ENCODE measurements at places on chromosomes 16 and 17.

GRCh38 chr16:53152329-53152728, 97.5 kb downstream of the CHD9 start:
- DNase-seq = no peak

DNA sequence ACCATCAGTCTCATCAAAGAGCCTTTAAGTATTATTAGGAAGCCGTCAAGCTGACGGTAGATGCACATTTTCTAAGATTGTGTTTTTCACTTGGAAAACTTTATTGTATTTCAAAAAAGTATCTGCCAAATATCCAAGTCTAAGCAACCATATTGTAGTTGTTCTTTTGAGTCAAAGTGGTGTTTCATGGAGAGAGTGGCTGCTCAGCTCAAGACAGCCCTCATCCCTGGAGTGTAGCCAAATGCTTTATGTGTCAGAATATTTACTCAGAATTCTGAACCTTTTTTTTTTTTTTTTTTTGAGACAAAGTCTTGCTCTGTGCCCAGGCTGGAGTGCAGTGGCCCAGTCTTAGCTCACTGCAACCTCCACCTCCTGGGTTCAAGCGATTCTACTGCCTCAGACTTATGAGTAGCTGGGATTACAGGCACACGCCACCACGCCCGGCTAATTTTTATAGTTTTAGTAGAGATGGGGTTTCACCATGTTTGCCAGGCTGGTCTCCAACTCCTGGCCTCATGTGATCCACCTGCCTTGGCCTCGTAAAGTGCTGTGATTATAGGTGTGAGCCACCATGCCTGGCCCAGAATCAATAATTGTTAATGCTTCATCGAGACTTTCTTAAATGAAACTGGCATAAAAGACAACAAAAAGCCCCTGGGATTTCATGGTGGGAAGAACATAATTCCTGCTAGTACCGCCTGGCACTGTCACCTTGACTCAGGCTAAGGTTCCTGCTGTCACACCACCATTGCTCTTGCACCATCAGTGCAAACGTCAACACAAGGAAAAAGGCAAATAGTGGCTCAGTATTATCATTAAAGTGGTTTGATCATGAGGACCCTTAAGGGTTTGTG, 45.5 kb downstream of the PRKCA start:
- peak; percentile 38 for DNase-seq

- no peak for DNase-seq
Measured at GRCh38 chr17:80236911-80237310, 16.7 kb downstream of the SLC26A11 start.

DNA sequence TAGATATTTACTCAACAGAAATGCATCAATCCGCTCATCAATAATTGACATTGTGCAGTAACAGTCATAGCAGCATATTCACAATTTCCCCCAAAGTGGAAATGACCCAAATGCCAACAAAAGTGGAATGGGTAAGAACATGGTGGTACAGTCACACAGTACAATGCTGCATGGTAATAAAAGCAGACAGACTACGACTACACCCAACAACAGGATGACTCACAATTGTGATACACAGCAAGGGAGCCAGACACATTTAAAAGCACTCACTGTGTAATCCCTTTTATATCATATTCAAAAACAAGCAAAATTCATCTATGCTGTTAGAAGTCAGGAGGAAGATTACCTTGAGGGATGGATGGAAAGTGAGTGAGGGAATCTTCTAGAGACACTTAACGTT, 76.5 kb upstream of the NUDT7 start:
- no peak for DNase-seq

- no peak for DNase-seq
Measured at GRCh38 chr16:31385680-31386079, 7.5 kb upstream of the ITGAD start.

DNA sequence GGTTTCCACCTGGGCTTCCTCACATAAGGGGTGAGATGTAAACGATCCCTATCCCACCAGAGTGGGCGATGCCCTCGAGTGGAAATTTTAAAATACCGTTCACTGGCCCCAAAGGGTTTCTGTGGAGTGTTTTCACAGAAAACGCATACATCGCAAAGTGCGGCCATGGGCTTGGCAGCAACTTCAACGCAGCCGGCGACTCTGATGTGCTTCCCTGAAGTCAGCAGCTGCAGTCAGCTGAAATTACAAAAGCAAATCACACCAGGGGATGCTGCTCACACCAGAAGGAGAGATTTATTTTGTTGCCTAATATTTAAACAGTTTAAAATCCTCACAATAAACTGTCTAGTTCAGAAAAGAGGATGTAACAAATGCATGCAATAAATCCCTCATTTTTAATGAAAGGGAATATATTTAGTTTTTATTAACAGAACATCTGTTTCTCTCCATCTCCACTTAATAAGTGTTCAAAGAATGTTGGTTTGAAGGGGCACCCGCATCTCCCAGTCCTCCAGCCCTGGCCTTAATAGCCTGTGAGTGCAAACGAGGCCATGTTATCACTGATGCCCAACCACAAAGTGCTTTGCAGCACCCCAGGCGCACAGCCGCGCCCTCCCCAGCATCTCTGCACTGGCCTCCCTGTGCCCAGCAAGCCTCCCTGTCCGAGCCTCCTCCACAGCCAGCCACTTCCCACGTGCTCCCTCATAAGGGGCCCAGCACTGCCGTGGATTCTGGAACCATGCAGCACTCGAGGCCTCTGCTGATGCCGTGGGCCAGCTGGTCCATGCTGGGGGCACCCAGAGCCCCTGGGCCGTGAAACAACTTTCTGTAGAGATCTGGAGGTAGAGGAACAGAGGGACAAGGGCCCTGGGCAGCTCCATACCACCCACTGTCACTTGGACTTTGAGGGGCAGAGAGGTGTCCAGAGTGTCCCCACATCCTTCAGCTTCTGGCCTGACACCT, 17.3 kb upstream of the XYLT2 start:
- no peak for DNase-seq

DNA sequence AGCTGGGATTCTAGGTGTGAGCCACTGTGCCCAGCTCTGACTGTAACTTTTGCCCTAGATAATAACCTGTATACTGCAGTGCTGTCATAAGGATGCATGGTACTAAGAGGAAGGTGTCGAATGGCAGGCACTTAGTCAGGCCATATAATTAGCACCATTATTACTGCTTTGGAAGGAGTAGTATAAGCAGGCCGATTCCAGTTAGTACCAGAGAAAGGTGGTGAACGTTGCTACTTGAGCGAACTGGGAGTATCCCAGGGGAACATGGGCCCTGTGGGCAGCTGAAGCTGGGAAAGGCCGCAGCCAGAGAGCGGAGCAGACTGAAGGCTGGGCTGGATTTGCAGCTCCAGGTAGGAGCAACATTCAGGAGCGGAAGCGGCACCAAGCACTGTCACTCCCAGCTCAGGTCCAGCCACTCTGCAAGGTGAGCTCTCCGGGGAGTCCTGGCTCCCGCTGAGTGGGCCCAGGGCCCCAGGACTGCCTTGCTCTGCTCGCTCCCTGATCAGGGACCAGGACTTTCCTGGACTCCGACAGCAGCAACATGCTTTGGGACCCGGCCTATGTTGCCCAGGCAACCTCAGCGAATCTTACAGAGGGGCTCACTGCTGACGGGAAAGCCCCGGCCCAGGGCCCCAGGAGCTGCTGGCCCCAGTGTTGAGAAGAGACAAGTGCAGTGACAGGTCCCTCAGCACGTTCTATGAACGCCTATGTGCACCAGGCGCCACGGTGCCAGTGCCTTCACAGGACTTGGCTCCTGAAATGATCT, 28.6 kb downstream of the C16orf74 start:
- no peak for DNase-seq

- no peak for DNase-seq
Measured at GRCh38 chr17:58100506-58100905, 17.3 kb downstream of the DYNLL2 start.

DNA sequence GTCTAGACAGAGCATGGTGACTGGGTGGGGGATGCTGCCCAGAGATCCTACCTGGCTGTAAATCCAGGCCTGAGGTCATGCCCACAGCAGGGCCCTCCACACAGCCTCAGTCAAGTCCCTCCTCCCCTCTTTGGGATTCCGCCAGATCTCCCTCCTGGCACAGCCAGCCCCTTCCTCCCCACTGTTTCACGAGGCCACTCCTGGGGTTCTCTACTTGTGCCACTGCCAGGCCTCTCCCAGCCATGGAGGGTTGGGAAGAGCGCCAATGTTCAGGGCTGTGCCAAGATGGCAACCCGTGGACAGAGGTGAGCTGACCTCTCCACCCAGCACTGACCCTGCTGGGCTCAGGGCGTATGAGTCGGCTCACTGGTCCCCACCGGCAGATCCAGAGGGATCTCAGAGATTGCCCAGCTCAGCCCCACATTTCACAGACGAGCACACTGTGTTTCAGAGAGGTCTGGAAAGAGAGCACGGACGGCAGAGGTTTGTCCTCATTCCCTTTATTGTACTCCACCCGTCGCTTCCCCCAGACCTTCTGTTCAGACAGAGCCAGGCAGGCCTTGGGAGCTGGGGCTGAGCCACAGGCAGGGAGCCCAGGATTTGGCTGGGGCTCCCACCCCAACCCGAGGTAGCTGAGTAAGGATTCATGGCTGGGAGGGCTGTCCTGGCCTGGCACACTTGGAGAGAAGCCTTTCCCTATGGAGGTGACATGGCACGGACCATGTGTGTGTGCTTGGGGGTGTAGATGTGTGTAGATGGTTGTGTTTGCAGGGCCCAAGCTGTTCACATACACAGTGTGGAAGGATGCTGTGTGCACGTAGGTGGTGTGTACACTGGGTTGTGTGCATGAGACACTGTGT, 3.5 kb upstream of the CAMKK1 start:
- DNase-seq = no peak

DNA sequence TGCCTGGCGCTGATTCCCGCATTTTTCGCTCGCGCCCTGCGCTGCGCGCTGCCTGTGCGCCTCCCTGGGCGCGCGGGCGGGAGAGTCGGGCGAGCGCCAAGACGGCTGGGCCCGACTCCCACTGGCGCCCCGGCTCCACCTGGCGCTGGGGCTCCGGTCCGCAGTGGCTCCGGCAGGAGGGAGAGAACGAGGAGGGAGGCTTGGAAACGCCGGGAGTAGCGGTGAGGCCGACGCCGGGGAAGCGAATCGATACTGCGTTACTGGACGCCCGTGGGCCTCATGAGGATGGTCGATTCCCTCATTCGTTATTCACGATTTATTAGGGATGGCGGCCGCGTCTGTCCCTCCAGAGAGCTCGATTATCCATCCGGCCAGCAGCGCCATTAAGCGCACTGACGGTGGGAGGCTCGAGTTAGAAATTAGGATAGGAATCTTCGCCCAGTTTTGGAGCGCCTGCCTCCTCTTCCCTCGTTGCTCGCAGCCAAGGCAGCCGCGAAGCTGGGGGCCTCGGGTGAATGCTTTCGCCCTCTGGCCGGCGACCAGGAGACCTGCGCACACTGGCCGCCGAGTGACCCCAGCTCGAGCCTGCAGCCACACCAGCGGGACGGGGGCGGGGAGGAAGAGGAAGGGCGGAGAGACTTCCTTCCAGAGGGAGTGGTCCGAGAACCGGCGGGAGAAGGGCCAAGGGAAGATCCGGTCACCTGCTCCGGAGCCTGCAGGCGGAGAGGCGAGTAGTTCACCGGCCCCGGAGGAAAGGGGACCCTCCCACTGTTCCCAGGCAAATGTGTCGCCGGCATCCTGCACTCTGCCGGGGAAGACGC, 1.3 kb upstream of the PCGF2 start:
- DNase-seq = peak; percentile 62

GRCh38 chr16:55571-56136, 2.0 kb downstream of the SNRNP25 start:
- DNase-seq = no peak

DNA sequence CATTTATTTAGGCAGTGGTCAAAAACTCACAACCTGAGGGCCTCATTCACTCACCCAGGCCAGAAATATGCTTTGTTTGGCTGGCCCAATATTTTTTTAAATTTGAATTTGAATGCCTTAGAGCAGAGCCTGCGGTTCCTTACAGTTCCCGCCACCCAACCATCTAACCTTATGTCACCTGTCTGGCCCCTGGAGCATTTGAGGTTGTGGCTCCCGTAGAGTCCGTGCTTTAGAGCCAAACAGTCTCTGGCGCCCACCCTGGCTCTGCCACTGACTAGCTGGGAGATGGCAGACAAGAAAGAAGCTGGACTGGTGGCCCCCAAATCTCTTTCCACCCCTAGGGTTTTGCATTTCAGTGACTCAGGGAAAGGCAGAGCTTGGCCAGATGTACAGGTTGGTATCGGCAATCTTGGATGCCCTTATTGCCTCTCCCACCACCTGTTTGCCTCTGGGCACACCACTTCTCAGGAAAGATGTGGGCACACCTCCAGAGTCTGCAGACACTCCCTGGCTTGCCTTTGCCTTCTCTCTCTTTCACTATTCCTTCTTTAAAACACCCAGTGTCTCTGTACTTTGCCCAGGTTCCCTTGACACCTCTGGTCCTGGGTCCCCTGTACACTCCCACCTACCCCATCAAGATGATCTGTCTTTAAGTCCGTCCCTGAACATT, 1.9 kb upstream of the MAP3K14 start:
- no peak for DNase-seq

GRCh38 chr17:21119247-21119918, 7.4 kb upstream of the DHRS7B start:
- peak; percentile 76 for DNase-seq

DNA sequence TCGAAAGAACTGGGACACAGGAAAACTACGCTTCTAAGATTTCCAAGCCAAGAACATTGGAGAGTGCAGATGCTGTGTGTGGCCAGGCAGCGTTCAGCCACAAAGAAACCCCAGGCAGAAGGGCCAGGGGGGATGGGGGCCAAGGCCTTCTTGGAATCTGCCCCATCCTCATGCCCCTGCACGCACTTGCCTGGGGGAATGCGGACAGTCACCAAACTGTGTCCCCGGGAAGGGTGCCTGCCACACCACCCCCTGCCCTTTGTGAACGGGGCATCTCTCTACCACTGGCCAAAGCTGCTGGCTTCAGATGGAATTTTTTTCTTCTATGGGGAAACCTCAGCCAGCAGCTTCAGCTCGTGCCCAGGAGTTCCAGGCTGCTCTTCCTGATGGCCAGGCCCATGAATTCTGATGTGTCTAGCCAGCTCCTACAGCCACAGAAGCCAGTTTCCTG, 32.0 kb upstream of the DNAH17 start:
- no peak for DNase-seq

- peak; percentile 54 for DNase-seq
Measured at GRCh38 chr16:67719778-67720144, 645 bp upstream of the GFOD2 start.

Data from fibroblast of pulmonary artery (primary cell).